ENCODE measurements at places on chromosomes 2 and 18.

- no peak for DNase-seq
Observed at GRCh38 chr2:152925547-152926448, 207.4 kb downstream of the ARL6IP6 start.

GRCh38 chr2:188512456-188512855 lies 220.8 kb downstream of the GULP1 start:
- DNase-seq = peak; percentile 52

GRCh38 chr2:189579585-189580186 lies 900 bp downstream of the SLC40A1 start:
- DNase-seq = no peak

- DNase-seq = no peak
Observed at GRCh38 chr2:234621120-234621519, 124.2 kb upstream of the ARL4C start.

DNA sequence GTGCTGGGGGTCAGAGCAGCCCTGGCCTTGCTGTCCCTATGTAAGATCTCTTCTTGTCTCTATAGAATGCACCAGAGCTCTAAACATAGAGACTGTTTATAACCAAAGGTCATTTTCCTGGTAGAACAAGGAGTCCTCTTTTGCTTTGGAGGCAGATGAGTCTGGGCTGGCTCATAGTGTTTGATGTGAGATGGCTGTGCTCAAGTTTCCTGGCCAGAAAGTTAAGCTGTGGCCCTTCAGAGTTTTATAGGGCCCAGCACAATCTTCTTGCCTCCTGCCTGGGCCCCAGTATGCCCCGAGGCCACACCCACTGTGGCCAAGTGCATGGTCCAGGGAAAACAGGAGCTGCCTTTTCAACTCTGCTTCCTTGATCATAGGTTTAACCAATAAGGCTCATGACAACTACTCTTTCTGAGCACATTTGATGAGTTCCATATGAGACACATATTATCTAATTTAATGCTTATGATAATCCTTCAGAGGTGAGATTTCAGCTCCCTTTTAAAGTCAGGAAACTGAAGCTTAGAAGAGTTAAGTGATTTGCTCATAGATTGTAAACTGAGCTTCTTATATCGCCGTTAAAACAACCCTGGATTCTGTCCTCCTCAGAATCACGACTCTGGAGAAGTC lies 66.3 kb downstream of the MYCN start:
- DNase-seq = no peak

All from NCI-H2081 treated with DMSO at 0.1 percent for 48 hours (cell line).